ENCODE measurements at places on chromosomes 5 and 9.

DNA sequence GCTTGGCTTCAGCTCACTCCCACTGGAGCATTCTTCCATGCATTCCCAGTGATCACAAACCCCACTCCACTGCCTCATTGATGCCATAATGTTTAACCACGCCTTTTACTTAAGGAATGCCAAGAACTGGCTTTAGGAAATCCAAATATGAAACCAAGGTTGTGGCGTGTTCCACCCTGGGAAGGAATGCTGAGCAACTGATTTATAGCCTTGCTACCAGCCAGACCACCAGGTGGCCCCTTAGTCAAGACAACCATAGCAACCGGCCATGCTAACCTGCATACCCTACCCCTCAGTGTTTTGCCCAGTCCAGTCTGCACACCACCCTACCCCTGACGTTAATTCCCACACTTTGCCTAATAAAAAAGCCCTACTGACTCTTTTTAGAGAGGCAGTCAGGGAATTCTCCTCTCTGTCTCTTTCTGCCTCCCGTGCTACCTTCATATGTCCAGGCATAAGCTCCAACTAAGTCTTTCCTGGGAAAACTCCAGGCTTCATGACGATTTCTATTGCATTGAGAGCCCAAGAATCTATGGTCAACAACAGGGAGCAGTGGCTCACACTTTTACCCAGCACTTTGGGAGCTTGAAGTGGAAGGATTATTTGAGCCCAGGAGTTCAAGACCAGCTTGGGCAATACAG, 27.0 kb upstream of the PRRC2B start:
- peak; percentile 36 for DNase-seq

GRCh38 chr9:100170556-100170955, 71.5 kb downstream of the INVS start:
- no peak for DNase-seq

- DNase-seq, result no peak
Observed at GRCh38 chr5:1113332-1113690, 1.4 kb upstream of the SLC12A7 start.

- DNase-seq, result no peak
Observed at GRCh38 chr5:58060996-58061395, 398.9 kb downstream of the PLK2 start.

DNA sequence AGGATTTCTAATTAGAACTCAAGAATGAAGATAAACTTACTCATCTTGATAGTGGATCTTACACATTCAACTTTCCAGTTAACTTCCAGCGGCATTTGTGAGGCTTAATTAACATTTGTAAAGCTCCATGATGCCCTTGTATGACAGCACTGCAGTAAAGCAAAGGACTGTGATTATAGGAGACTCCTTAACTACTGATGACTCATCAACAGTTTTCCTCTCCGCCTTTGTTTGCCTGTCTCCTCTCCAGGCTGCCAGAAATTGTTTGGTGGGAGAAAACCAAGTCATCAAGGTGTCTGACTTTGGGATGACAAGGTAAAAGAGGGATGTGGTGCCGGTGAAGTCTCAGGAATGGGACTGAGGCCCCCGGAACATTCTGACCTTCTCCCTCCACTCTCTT, 20.4 kb upstream of the CYFIP2 start:
- no peak for DNase-seq

DNA sequence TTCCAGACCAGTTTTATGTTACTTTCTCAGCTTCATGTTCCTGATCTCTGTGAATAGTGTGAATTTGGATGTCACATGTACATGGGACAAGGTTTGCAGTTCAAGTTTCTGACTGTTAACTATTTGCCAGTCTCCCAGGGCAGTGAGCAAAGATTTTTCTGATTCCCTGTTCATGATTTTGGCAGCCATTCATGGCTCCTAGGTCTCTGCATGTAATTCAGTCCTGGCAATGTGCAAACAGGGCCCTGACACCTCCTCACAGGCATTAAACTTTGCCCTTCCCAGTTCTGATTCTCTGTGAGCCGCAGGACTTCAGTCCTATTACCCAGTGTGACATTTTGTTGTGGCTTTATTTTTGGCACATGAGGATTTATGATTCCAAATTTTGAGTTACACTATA, 349.7 kb downstream of the ARRDC3 start:
- no peak for DNase-seq

DNA sequence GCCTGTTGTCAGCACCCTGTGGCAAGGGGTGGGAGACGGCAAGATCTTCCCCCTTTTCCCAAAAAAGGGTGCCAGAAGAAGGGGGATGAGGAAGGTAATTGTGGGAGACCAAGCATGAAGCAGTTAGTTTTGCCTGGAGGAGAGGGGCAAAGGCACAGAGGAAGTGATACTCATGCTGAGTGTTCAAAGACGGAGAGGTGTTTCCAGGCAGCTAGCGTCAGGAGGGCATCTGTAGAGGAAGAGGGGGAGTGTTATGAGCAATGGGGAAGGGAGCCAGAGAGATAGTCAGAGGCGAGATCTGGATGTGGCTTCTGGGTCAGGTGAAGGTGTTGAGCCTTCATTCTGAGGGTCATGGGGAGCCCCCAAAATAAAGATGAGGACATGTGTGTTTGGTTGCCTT, 26.9 kb upstream of the ADAM19 start:
- DNase-seq, result no peak

GRCh38 chr5:83827111-83827557, 106.5 kb upstream of the HAPLN1 start:
- no peak for DNase-seq

- DNase-seq, result no peak
Observed at GRCh38 chr5:58116346-58116745, 343.5 kb downstream of the PLK2 start.

- DNase-seq, result peak; percentile 5
Observed at GRCh38 chr9:112945620-112946208, 55.0 kb upstream of the SLC46A2 start.

GRCh38 chr9:6214903-6215302, 704 bp upstream of the IL33 start:
- DNase-seq, result no peak

GRCh38 chr9:69549310-69550202, 122.6 kb downstream of the APBA1 start:
- DNase-seq, result peak; percentile 27

- DNase-seq, result no peak
Observed at GRCh38 chr9:24487946-24488345, 57.8 kb downstream of the IZUMO3 start.

DNA sequence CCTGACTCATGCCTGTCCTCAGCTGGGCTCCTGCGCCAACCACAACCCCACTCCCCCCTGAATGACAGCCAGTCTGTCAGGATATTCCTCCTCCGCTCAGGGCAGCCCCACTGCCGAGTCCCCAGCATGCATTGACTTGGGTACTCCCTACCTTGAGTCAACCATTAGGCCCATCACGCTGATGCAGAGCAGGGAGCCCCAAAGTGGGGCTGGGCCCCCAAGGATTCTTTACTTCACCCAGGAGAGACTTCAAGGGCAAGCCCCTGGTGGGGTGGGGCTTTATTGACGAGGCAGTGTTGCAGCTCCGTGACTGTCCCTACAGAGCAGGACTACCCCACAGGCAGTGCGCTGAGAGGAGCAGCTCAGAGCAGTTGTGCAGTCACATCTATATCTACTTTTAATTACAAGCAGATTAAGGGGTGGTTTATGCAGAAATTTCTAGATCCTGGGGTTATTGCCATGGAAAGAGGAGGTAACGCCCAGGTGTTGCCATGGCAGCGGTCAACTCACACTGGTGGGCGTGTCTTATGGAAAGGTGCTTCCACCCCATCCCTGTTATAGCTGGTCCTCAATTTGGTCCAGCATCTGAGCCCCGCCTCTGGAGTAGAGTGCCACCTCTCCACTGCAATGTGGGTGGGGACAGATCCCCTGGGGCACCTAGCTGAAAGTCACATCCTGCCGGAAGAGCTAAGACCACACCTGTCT, 32.1 kb upstream of the FCN1 start:
- DNase-seq, result no peak

DNA sequence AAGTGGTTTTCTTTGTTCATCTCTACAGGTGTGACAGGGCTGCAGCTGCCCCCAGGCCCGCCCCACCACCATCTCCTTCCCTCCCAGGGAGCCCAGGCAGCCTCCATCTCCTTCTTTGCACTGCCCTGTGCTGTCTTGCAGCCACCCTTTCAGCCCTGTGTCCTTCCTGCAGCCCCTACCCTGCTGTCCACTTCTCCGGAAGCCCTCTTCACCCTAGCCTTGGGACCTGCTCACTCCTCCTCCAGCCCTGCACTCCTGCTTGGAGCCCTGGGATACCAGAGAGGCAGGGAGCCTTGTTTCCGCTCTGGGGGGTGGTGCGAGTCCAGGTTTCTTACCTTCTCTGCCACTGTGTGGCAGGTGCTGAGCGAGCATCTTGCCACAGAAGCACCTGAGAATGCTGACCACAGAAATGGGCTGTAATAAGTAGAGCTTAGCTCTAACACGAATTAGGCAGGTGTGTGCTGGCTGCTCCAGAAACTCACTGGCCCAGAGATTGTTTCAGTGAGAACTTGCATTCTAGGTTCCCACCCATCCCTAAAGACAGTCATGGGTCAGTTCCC, 51.3 kb upstream of the GADD45G start:
- no peak for DNase-seq

- DNase-seq, result no peak
Observed at GRCh38 chr5:169164481-169164925, 136.4 kb downstream of the SLIT3 start.

DNA sequence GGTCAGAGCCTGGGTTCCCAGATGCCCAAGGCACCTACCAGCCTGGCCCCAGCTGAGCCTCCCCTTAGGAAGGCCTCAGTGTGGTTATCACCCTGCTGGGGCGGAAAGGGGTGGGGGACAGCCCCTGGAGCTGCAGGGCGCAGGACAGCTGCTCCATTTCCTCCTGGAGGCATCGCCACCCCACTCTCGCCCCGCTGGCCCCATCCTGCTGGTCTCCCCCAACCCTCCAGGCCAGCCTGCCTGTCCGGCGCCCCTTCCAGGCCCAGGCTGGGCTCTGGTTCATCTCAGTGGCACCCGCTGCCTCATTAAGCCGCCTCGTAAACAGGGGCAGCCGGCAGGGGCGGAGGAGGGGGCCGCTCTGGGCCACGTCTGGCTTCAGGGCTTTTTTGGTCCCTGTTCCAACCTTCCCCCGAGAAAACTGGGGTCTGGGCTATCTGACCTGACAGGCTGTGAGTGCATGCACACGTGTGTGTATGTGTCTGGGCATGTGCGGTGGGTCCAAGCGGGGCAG, 30.8 kb upstream of the ENHO start:
- no peak for DNase-seq

DNA sequence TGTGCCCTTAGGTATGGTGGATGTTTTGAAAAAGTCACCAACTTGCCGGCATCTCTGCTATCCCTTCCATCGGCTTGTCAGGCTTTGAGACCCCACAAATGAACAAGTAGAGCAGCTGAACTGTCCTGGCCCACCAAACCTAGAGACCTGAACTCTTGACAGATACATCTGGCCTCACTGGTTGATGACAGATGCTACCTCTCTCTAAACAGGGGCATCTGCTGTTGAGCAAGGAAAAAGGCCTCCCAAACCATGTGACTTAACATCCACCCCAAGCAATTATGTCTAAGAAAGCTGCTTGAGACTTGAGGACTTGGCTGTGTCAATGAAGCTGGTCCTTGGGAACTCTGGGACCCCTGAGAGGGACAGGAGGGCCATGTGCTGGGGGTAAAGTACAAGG, 2.3 kb downstream of the CCNI2 start:
- no peak for DNase-seq

DNA sequence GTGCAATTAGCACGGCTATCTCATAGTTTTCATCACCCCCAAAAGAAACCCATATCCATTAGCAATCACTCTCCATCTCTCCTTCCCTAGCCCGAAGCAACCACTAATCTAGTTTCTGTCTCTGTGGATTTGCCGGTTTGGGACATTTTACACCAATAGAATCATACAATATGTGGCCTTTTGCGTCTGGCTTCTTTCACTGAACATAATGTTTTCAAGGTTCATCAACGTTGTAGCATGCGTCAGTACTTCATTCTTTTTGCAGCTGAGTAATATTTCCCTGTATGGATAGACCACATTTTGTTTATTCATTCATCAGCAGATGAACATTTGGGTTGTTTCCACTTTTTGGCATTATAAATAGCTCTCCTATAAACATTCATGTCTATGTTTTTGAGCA, 75.4 kb upstream of the TBC1D2 start:
- no peak for DNase-seq

DNA sequence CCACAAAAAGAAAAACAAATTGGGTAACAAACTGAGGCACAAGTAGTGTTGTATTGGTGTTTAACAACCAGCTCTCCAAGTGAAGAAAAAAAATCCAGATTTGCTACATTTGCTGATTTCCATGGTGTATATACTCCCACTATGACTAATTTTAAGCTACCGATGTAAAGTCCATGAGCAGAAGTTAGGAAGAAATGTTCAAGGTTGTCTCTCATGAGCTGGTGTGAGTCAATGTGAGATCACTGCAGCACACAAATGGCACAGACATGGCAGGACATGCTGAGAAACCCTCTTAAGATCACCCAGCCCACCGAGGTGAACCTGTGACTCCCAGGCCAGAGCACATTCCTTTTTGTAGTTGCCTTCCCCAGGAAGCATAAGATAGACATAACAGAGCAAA, 36.2 kb downstream of the SLC44A1 start:
- DNase-seq, result no peak

DNA sequence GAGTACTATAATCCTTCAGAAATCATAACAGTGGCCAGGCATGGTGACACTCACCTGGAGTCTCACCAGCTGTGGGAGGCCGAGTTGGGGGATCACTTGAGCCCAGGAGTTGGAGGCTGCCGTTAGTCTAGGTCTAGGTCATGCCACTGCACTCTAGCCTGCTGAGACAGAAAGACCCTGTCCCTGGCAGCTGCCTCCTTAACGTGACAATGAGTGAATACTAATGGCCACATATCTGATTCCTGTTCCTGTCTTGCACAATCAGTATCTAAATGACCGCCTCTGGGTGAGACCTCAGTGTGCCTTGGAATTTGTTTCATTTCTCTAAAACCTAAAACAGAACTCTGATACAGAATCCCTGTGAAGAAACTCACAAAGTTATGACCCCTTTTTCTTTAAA, 131.0 kb upstream of the DAB2 start:
- DNase-seq, result no peak

DNA sequence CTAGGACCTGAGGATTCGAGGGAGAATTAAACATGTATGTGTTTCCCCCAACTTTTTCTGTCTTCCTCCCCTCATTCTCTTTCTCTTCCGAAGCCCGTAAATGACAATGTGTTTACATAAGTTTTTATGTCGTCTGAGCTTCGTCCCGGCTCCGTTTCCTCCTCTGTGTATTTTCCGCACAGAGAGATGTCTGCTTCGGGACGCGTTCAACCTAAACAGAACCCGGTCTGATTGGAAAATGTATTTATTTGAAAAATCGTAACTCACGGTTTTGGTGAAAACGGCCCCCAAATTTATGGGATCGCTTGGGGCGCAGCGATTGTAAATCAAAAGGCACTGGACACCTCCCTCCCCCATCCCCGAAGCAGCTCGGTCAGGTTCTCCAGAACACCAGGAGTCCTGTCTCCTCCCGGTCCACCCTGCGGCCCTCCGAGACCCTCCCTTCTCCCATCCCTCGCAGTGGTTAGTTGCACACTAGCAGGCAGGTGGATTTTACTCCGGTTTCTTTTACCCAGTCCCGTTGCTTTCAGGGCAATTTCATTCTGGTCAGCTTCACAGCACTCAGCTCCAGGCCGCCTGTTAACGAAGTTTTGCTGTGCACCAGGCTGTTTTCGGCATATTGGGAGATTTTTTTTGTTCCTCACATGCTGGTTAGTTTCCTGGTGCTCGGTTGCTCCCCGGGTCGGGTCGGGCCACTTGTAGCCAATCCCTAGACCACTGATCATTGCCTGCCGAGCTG, 5.8 kb upstream of the HAND1 start:
- DNase-seq, result no peak
